ENCODE measurements at places on chromosomes 11 and 22. TPM values are rescaled to one million over a fixed set of nuclear protein-coding genes. Genes with fewer than 3 reads are reported as not detected.
A peak's percentile ranks its signal among the peaks of the same experiment; 100 is the strongest.

The GALNT18 gene
- total RNA-seq, result 0.20 TPM

The PIK3IP1 gene
- total RNA-seq, result 638 TPM

GRCh38 chr11:120594746-120595145, 83.2 kb downstream of the GRIK4 start:
- H3K27ac ChIP-seq, result no peak overlapping the region
- DNase-seq, result no peak
- no peaks in the 10 kb centered on the region for H3K27me3 ChIP-seq
- H3K36me3 ChIP-seq, result no peaks in the 10 kb centered on the region
- no peak overlapping the region for H3K4me3 ChIP-seq

DNA sequence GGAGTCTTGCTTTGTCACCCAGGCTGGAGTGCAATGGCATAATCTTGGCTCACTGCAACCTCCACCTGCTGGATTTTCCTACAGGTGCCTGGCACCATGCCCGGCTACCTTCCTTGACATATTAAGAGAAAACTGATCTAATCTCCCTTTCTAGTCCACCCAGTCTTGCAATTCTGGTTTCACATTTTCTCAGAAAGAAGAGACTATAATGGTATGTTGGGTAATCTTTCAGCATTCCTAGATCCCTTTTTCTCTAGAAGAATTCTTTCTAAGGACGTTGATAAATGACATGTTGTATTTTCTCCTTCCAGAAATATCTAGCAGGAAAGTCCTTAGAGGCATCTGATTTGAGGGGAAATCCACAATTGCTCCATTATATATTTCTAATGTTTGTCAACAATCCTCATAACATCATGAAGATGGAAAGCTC, 10.4 kb upstream of the HSPA8 start:
- no peak for DNase-seq
- no peaks in the 10 kb centered on the region for H3K27me3 ChIP-seq
- H3K27ac ChIP-seq, result peak overlapping the region; percentile 76
- H3K4me1 ChIP-seq, result peaks cover 25% of the 10 kb centered on the region
- no peak overlapping the region for H3K4me3 ChIP-seq

- no peaks in the 10 kb centered on the region for H3K36me3 ChIP-seq
- no peaks in the 10 kb centered on the region for H3K27me3 ChIP-seq
- H3K27ac ChIP-seq, result no peak overlapping the region
These were observed 54.5 kb downstream of the CACNG2 start for GRCh38 chr22:36649066-36649465.

- DNase-seq, result no peak
- H3K36me3 ChIP-seq, result no peaks in the 10 kb centered on the region
- H3K4me1 ChIP-seq, result no peaks in the 10 kb centered on the region
These were observed 15.4 kb upstream of the TMEM191C start for GRCh38 chr22:21451545-21452520.

Measured in naive thymus-derived CD4-positive, alpha-beta T cell (primary cell).